ENCODE measurements at places on chromosomes 1 and 21.

GRCh38 chr1:230163205-230163604 is 96.2 kb downstream of the GALNT2 start:
- no peak for DNase-seq

DNA sequence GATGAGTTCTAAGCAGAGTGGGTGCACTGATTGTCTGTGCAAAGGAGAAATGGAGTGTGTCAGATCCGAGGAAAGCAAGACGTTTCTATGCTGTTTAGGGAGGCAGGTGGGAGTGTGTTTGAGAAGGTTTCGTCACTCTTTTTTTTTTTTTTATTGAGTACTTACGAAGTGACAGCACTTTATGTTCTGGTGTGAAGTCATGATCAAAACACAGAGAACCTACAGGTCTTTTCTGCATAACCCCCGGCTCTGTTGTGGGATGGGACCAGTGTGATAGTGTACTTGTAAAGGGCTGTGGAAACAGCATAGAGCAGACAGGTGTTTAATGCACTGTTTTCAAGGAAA is 26.7 kb downstream of the MIA3 start:
- DNase-seq: no peak

GRCh38 chr1:186016856-186017255 is 282.7 kb downstream of the HMCN1 start:
- no peak for DNase-seq

DNA sequence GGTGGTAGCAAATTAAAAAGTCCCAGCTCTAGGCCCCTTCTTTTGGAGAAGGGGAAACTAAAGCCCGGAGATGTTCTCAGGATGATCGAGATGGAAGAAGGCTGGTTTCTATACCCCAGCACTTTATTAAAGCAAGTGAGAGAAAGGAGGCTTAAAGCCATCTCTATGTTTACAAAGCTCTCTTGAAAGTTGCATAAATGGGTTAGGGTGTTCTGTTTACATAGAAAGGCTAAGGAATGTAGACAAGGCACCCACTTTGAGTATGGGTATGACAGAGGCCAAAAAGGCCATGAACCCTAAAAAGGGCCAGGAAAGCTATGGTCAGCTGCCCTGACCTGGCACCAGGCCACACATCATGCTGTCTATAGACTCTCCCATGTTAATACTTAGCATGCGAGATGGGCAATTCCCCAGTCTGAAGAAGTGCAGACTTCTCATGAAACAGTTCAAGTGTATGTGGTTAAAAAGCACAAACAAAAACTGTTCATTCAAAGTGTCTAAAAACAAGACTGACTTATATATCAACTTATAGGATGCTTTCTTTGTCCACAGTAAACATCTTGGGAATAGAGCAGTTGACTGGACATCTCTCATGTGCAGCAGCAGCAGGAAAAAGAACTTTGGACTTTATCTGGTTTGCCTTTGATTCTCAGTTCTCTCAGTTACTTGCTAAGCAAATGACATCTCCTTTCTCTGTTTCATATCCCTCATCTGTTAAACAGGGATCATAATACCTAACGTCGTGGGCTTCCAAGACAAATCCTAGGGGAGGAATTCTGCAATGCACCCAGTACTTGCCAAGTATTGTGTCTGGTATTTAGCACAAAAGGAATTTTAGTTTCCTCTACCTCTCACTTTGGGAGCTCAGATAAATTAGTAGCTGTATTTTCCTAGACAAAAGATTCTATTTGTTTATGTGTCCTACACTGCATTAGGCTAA is 521.6 kb downstream of the PLPP3 start:
- DNase-seq: no peak

GRCh38 chr1:55127827-55128343 is 87.3 kb downstream of the USP24 start:
- DNase-seq: no peak

GRCh38 chr1:30864681-30865080 is 43.9 kb downstream of the SDC3 start:
- no peak for DNase-seq

- no peak for DNase-seq
Measured at GRCh38 chr1:215226757-215227156, 144.2 kb downstream of the KCNK2 start.

DNA sequence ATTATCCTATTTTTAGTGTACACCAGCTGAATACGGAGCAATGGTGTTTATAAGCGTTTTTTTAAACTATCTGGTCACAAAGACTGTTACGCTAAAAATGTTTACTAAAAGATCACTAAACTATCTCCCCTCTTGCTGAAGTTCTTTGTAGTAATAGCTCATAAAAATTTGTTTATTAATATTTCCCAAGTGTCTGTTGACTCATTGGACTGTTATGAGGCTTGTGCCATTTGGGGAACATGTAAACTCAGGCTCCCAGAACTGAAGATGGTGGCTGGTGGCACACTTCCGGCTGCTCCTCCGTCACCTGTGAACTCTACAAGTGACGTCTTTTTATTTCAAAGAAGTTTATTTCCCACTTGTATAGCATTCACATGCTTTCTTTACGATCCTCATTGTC is 46.3 kb downstream of the AIDA start:
- no peak for DNase-seq
